ENCODE measurements at places on chromosomes 6 and 20.

DNA sequence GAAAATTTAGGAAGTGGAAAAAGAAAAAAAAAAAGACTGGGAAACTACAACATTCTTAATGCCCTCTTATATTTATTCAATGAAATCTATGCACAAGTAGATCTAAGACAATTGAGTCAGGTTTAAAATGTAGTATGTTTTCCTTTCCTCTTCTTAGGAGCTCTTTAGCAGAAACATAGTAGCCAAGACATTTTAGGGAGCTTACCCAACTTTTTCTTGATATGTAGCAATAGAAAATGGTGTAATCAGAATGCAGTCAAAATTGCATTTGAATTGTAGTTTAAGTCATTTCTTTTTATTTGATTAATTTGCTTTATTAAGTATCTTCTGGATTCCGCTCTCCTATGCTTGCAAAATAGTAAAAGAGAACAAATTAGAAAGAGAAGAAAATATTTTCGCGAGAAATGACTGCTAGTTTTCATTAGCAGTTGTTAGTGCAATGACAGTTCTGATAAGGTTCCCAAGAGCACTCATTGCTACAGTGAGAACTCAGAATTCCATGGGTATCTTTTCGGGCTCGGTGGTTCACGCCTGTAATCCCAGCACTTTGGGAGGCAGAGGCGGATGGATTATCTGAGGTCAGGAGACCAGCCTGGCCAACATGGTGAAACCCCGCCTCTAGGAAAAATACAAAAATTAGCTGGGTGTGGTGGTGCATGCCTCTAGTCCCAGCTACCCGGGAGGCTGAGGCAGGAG is 52.2 kb downstream of the JARID2 start:
- DNase-seq, result no peak

- DNase-seq, result no peak
Measured at GRCh38 chr20:10696650-10697049, 22.9 kb upstream of the JAG1 start.

DNA sequence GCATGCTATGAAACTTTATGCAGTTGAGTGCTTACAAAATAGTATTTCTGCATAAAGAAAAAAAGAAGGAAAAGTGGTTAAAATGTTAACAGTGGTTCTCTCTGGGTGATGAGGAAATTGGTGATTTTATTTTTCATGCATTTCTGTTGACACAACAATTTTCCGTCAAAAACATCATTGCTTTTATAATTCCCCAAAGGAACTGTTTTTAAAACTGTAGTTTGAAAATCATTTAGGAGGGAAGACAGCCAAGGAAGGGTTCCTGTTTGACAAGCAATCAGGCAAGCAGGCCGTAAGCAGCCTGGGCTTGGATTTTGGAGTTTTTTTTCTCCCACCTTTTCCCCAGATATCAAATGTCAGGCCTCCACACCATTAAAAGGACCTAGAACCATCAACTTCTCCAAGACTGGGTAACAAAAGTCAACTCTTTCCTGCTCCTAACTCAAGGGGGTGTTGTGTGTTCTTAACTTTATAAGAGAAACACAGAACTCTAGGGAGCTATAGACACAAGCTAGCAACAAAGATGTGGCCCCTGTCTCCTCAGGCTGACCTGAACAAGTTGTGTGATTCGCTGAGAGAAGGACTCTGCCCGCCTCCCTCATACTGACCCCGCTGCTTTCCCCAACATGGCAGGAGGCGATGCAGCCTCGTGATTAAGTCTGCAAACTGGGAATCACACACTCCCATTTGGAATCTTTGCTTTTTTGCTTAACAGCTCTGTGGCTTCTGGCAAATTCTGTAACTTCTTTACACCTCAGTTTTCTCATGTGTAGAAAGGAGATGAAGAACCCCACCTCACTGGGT is 146.6 kb downstream of the BCAS1 start:
- DNase-seq, result no peak

- DNase-seq, result no peak
Measured at GRCh38 chr6:90193359-90193758, 103.3 kb downstream of the BACH2 start.

DNA sequence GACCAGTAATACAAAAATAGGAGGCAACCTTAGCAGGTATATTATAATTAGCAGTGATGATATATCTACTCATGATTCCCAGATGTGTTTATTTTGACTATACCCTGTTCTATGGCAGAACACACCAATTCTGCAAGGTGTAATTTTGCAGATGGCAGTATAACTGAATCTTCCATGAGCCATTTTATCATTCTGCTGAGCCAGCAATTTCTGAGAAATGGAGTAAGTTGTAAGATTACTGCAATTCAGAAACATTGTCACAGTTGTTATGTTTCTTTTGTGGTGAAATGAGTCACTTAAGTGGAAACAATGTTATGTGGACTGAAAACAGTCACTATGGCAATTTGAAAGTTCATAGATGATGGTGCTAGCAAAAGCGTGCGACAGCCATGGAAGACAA is 63.7 kb upstream of the RIMS1 start:
- no peak for DNase-seq

DNA sequence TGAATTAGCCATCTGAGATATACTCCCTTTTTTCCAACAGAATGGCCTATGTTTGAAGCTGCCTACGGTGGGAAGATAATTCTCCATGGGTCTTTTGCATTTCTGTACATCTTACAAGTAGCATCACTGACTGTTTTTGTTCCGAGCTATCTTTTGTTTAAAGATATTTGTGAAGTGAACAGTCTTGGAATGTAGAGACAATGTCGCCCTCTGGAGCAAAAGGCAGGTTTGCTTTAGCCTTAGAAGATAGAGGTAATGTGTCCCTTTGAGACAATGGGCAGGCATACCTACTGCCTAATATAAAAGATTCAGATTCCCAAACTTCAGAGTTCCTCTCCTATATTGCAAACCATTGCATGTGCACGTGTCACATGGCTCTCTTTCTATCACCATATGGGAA is 347.8 kb upstream of the CNR1 start:
- DNase-seq, result no peak

- peak; percentile 63 for DNase-seq
Measured at GRCh38 chr6:159701413-159701999, 8.5 kb upstream of the SOD2 start.

GRCh38 chr6:149317644-149318571 is at the start of gene TAB2:
Gene TAB2, plus strand, starts transcription at chr6:149317712. Its CDS starts 52,286 bp downstream, at chr6:149369998.
- DNase-seq, result peak; percentile 46

DNA sequence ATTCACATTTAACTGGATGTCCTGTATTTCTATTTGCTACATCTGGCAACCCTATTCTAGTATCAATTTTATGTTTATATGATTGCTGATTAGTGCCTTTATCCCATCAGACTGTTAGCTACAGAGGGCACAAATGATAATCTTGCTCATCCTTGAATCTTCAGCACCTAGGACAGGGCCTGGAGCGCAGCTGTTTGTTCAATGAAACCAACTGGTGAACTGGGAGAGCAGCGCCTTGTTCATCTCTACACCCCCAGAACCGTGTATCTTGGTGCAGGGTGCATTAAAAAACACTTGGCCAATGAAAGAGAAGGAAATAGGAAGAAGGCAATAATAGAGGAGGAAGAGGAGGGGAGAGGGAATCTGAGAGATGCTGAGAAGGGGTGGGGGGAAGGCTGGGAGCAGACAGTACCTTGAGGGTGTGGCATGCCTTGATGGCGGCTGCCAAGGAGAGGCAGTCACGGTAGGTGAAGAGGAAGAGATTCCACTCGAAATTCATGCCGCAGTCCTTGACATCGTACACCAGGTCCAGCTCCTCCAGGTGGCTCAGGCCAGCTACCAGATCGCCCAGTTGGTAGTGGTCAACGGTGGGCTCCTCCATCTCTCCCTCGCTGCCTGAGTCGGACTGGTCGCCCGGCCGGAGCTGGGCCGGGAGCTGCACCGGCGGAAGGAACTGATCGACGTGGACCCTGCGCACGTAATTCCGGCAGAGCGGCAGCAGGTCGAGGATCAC is 15.5 kb downstream of the TMEM151B start:
- no peak for DNase-seq

GRCh38 chr6:168050881-168051586 is 28.0 kb downstream of the FRMD1 start:
- no peak for DNase-seq

- DNase-seq, result no peak
Measured at GRCh38 chr6:81759782-81760181, 7.3 kb upstream of the TENT5A start.

GRCh38 chr6:97969065-97969464 is 686.0 kb upstream of the MMS22L start:
- no peak for DNase-seq

DNA sequence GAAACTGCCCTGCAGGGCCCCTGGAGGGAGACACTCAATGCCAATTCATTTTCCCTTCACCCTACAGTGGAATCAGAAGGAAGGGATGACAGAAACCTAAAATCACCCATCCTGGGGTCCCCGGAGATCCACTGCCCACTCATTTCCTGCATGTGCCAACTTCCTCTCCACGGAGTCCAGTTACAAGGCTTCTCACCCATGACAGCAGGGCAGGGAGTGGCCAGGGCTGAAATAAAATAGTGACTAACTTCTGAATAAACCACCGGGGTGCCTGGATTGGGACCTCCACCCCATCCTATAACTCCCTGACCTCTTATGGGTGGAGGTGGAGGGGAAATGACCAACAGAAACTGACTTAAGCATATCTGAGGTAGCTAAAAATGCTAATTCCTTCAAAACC is 362.3 kb downstream of the MAFB start:
- DNase-seq, result no peak

GRCh38 chr20:49312661-49313060 is 34.8 kb upstream of the ZNFX1 start:
- no peak for DNase-seq

DNA sequence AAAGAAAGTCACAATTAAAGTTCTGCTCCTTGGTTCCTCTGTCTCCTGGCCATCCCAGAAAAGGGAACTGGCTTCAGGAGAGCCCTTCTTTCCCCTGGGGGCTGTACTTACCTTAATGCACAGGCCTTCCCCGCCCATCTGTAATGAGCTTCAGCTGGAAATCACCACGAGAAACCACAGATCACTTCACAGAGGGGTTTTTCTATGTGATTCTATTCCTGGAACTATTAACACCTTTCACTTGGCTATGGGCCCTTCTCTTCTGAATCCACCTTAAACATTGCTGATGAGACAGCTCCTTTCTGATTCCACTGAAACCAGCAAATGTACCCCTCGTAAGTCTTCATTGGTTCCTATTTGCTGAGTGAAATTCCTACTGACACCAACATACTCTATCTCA is 80.7 kb downstream of the FOXF2 start:
- DNase-seq, result no peak

DNA sequence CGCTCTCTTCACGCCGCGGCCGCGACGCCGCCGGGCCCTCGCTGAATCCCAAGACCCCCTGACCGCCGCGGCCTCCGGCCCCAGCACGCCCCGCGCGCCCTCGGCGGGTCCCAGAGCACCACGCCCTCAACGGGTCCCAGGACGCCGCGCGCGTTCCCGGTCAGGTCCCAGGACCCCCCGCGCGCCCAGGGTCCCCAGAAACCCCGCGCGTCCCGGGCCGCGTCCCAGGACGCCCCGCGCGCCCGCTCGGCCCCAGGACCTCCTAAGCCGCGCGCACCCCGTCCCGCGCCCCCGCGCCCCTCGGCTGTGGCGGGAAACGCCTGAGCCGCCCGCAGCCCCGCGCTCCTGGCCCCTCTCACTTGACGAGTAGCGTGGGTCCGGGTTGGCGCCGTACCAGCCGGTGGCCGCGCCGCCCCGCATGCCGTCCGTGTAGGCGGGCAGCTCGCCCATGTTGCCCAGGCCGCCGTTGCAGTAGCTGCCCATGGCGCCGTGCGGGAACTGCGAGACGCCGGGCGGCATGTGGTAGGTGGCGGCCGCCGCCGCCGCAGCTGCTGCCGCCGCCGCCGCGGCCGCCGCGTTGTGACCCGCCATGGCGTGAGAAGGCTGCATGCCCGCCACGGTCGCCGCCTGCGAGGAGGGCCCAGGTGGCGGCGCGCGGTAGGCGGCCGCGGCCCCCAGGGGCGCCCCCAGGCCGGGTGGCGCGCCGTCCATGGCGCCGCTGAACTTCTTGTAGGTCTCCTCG is 556 bp downstream of the NKX2-4 start:
- no peak for DNase-seq

DNA sequence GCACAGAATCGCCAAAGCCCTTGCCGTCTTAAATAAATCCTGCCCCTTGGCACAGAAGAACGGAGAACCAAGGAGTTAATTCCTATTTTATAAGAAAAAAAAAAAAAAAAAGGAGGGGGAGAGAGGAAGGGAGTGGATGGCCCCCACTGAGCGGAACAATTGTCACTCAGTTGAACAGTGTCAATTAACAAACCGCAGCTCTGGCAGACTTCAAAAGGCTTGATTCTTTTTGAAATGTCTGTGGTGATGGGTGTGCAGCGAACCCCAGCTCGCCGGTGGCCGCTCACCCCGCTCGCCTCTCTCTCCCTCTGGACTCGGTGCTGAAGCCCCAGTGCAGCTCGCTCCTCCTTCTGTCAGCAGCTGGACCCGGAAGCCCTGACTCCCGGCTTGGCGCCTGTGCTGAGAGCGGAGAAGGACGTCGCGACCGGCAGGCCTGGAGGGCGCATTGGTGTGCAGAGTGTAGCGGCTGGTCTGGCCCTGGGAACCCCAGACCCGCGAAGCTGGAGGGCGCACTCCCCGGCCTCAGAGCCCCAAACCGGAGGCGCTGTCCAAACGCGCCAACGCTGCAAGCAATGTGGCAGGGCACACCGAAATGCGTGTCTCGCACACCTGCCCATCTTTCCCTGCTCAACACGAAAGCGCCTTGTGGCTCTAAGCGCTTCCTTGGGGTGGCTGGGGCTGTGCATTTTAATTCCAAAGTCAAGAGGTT is 3.4 kb downstream of the LINC00237 start:
- DNase-seq, result no peak

DNA sequence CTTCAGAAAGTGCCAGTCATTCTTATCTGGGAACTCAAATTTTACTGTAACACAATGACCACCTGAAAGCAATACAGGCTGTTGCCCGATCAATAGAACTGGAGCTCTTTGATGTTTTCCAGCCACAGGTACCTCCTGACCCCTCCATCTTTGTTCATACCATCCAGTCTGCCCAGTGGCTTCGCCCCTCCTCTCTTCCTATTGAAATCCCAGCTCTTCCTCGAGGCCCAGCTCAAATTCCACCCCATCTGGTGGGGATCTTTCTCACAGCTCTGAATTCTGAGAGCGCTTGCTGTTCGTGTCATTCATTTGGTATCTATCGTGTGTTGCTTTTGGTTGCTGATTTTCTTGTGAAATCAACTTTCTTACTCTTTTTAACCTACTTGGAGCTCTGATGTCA is 87.9 kb upstream of the CNKSR3 start:
- no peak for DNase-seq

- DNase-seq, result no peak
Measured at GRCh38 chr20:51169813-51170212, 146.9 kb upstream of the KCNG1 start.

- no peak for DNase-seq
Measured at GRCh38 chr20:17226410-17227218, at the start of gene PCSK2. Gene PCSK2, plus strand, starts transcription at chr20:17227040. Its CDS starts 266 bp downstream, at chr20:17227306.

Data from uterus (tissue), 4 donors.